ENCODE measurements at places on chromosomes 2 and 18.

DNA sequence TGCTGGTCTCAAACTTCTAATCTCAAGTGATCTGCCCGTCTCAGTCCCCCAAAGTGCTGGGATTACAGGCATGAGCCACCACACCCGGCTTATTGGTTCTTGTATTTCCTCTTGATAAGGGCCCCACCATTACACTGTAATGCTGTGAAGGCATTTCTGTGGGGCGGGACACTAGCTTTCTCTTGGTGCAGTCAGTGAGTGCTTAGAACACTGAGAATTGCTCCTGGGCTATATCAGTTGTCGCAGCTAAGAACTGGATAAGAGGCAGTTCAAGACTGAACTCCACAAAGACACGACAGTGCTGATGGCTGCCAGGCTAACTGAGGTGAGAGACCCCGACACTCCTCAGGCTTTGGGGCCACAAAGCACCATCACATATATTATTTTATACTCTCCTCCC lies 2.1 kb downstream of the KHK start:
- DNase-seq = no peak

DNA sequence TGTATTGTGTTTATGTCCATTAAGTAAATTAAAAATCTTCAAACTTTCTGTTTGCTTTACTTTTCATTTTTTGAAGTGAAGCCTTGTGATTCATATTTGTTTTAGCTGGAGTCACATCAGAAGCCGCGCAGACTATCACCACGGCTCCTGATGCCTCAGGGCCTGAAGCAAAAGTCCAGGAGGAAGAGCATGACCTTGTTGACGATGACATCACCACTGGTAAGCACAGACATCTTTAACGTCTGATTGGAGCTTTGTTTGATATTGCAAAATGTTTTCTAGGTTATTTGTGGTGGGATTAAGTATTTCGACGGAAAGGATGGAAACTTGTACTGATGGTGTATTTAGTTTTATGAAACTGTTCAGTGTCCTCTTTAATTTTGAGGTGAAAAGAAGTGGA lies 164.8 kb downstream of the WDR7 start:
- DNase-seq = no peak

GRCh38 chr2:172350839-172351479 lies 76.4 kb upstream of the ITGA6 start:
- no peak for DNase-seq

GRCh38 chr18:56721491-56721890 lies 70.3 kb downstream of the WDR7 start:
- no peak for DNase-seq

DNA sequence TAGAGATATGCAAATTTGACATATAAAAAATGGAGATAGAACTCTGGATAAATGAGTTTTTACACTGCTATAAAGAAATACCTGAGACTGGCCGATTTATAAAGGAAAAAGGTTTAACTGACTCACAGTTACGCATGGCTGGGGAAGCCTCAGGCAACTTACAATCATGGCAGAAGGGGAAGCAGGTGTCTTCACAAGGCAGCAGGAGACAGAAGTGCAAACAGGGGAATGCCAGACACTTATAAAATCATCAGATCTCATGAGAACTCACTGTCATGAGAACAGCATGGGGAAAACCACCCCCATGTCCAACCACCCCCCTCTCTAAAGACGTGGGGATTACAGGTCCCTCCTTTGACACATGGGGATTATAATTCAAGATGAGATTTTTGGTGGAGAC lies 1540.2 kb upstream of the SLC39A10 start:
- DNase-seq = no peak

All from CD4-positive, alpha-beta T cell treated with Interleukin-2 at 100 ng/mL for 4 hours (primary cell).